ENCODE measurements at places on chromosomes 11 and 22.

GRCh38 chr11:15500643-15501042 is 385.9 kb downstream of the INSC start:
- DNase-seq, result no peak

- DNase-seq, result no peak
These were observed 75.8 kb downstream of the CCDC34 start for GRCh38 chr11:27287205-27287604.

- DNase-seq, result peak; percentile 15
These were observed 7.5 kb downstream of the SUSD2 start for GRCh38 chr22:24188705-24189248.

- no peak for DNase-seq
These were observed 15.0 kb downstream of the DENND5A start for GRCh38 chr11:9250139-9250582.

DNA sequence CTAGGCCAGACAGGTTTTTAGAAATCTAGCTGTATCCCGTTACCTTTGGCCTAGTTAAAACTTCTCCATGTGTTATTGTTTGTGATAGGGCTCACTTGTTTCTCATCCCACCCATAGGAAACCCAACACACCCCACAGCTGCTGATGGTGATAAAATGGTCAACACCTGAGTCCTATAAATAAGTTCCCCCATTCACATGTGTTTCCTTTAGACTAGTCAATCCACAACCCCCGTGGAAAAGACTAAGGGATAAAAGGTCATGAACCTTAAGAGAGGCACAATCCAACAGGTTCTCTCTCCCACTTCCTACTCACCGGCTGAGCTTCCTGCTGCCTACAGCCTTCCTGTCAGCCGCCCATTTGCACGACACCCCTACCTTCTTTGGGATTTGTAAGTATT is 768.4 kb downstream of the JRKL start:
- DNase-seq, result no peak

DNA sequence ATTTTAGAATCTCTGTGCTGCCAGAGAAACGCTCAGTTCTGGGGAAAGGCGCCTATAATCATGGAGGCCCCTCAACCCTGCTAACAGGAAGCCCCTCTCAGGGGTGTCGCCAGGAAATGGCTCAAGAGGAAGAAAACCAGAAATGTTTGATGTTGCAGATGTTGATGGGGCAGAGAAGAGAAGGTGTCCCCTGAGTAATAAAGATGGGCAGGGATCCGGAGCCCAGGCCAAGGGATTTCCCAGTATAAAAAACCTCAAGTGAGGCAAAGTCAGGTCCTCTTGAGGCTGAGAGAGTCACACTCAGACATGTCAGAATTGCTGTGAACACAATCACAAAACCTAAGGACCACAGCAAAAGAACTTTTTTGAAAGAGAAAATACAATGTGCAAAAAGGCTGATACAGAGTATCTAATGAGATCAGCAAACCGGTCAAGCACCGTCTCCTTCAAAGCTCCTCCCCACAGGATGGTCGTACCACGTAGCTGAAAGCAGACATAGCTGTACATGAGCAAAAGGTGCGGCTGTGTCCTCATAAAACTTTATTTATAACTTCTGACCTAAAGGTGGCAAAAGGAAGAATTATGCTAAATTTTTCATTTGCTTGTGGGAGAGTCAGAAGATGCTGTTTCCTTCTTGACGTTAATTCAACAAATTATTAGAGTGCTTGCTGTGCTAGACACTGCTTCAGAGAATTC is 12.2 kb downstream of the MOV10L1 start:
- DNase-seq, result no peak

- DNase-seq, result no peak
These were observed 56.1 kb downstream of the KIAA1671 start for GRCh38 chr22:25008666-25009065.

GRCh38 chr11:44969651-44970252 is 19.1 kb upstream of the TP53I11 start:
- no peak for DNase-seq

DNA sequence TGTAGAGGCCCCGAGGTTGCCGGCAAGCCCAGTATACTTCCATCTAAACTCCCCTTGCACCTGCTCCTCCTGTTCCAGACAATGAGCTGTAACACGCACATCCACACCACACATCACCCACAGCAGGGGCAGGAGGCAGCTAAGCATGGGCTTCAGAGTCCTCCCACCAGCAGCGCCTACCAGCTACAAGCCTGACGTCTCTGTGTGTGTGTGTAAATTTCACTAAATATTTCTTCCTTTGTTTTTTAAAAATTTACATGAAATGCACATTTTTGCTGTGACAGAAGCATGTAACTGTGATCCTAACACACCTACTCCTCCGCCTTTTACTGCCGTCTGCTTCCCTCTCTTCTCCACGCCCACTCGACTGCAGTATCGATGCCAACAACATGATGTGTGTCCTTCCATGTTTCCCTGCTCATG is 29.4 kb upstream of the PACSIN2 start:
- DNase-seq, result no peak

- DNase-seq, result no peak
These were observed 27.8 kb upstream of the UBASH3B start for GRCh38 chr11:122627745-122628144.

DNA sequence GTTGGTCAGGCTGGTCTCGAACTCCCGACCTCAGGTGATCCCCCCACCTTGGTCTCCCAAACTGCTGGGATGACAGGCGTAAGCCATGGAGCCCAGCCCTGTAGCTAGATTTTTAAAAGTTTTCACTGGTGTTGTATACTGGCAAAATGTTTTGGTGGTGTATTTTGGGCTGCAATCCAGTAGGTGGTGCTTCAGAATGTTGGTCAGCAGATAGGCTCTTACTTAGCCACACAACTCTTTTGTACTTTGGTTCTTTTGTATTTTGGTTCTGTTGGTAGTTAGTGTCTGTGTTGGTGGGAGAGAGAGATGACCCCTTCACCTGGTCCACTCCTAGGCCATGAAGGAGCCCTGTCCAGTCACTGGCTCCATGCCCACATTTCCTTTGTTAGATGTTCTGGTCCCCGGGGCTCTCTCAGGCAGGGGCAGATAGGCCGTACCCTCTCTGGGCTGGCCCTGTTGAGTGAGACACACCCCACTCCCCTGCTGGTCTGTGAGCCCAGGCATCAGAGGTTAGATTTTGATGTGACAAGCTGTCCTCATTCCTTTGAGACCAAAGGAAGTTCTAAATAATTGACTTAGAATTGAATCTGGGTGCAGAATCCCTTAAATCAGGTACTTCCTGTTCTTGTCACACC is 123.8 kb downstream of the DDX10 start:
- no peak for DNase-seq

GRCh38 chr22:49735411-49735900 is 92.2 kb downstream of the BRD1 start:
- peak; percentile 25 for DNase-seq

DNA sequence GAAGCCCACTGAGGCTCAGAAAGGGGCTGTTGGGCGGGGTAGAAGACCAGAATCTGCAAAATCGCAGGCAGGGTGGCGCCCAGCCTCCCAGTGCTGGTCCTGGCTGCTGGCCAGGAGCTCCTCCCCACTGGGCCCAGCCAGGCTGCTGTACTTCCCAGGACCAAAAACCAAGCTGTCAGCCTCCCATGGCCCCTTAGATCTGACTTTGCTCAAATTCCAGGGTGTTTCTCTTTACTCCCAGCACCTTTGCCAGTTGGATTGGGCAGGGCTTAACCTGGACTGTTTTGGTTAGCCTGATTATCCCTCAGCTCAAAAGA is 44.2 kb upstream of the WEE1 start:
- peak; percentile 32 for DNase-seq

GRCh38 chr22:35373781-35374180 is 7.1 kb upstream of the HMOX1 start:
- no peak for DNase-seq

DNA sequence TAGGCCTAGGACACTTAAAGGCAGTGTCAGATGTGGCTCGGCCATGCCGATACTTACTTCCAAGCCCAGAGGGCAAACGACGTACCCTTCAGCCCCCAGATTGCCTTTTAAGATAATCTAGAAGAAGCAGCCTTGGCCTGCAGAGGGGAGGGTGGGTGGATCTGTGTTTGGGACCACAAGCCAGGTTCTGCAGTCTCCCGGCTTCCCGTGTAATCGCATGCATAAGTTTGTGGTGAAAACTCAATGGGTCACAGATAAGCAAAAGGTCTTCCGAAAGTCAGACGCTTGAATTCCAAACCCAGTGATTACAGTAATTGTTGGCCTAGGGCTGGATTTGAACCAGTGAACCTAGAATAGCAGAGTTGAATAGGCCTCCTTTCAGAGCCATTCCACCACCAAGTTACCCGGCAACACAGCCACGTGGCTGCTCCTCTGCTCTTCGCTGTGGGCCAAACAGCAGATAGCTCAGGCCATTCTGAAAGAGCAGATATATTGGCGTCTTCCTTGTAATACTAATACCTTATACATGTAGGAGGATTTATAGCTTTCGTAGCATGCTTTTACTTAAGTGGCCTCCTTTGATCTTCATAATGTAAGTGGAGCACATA is 170.8 kb upstream of the CADM1 start:
- DNase-seq, result no peak

DNA sequence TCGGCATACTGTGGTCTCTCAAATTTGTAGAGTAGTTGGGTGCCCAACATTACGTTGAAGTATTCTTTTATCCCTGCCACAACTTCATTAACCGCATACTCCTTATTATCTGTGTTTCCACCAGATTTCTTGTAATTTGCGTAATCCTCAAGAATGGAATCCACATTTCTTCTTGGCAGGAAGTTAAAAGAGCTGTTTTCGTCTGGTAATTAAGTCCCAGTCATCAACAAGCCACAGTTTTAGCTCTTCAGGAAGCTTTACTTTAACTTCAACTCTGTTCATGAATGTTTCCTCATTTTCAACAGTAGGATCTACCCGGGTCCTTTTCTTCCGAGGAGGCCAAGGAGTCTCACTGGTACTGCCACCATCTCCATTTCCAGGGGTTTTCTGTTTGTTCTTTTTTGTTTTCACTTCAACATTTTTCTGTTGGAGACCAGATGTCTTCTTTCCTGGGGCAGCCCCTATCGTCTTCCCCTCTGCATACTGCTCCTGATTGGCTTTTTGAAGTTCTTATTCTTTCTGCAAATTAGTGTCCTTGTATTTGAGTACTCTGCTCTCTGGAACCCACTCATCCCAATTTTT is 30.3 kb downstream of the PDE3B start:
- no peak for DNase-seq

GRCh38 chr22:39298241-39298987 is 21.0 kb downstream of the RPL3 start:
- no peak for DNase-seq

- no peak for DNase-seq
These were observed 122.7 kb downstream of the DBX1 start for GRCh38 chr11:20037396-20038153.

GRCh38 chr22:30315962-30316576 is 10.7 kb downstream of the TBC1D10A start:
- DNase-seq, result no peak

- DNase-seq, result no peak
These were observed 2.1 kb downstream of the GAL start for GRCh38 chr11:68686486-68686885.
